ENCODE measurements at places on chromosomes 7 and 10. TPM values are rescaled to one million over a fixed set of nuclear protein-coding genes. Genes with fewer than 3 reads are reported as not detected.

DNA sequence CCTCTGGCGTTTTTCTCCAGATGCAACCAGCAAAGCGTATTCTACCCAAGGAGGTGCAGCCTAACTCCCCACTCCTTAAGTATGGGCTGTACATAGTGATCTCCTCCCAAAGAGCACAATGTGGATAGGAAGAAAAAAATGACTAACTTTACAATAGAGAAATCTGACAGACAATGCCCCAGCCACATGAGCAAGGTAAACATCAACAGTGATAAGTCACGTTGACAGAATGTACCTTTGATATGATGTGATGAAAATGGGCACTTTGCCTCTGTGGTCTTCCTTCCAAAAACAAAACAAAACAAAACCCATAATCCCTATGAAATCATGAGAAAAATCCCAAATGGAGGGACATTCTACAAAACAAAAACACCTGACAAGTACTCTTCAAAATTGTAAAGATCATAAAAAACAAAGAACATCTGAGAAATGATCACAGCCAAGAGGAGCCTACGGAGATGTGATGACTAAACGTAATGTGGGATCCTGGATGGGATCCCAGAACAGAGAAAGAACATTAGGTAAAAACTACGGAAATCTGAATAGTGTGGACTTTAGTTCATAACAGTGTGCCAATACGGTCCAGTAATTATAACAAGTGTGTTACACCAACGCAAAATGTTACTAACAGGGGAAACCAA, 50.6 kb downstream of the ABLIM1 start:
- DNase-seq = no peak

Gene MAD1L1
- 32.2 TPM for total RNA-seq

GRCh38 chr7:14420768-14421167, 431.3 kb upstream of the ETV1 start:
- DNase-seq = no peak

DNA sequence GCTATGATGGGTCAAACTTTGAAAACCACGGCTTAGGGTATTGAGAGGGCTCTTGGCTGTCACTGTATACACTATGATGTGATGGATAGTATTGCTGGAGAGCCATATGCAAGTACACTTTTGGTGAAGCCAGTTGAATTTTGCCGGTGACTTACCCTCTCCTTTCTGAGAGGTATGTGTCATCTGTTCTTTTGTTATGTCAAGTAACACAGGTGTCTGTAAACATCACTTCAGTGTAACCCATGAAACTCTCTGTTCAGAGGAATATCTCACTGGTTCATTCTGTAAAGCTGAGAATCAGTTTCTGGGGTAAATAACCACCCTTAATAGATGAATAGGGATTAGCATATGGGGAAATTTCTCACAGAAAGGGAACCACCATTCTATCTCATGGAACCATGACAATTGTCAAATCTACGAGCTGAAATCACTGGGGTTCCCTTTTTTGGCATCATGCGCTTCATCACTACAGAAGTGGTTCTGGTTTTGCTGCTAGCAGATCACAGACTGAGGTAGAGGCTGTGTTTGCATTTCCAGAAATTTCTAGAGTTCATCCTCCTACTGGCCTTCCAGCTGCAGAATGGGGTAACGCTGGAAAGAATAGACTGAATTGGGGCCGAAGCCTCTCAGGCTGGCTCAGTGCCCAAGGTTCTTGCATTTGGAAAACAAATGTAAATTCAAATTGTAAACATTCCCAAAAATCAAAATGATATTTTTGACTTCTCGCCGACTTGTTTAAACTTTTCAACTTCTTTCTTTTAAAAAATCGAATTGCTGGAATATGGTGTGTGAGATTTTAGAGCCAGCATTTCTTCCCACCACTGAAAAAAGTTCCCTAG, 83.3 kb upstream of the CREB5 start:
- no peak for DNase-seq

Gene SPDYE16
- not detected for total RNA-seq

- no peak for DNase-seq
Observed at GRCh38 chr10:46057038-46057437, 11.0 kb upstream of the MSMB start.

Gene ANKRD61
- total RNA-seq = 0.45 TPM

Gene SHTN1
- total RNA-seq = 21.1 TPM

Gene ATP6V0E2
- total RNA-seq = 18.5 TPM

Gene SPDYE8
- total RNA-seq = not detected

Gene UPK3BL2
- 9.9 TPM for total RNA-seq

DNA sequence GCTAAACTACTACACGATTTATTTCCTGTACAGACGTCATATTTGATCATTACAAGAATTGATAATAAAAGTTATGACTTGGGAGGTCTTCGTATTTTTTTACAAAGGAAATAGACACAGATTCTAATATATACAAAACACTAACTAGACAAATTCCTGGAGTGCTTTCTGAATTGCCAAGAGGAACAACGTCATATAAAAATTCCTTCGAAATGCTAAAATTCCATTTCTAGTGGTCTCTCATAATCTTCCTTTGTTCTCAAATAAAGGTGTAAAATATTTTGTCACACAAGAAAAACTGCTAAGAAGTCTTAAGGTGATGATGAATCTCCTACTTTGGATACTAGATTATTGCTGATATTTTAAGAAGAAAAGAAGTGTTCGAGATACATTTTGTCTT, 85.4 kb downstream of the CDK6 start:
- no peak for DNase-seq

DNA sequence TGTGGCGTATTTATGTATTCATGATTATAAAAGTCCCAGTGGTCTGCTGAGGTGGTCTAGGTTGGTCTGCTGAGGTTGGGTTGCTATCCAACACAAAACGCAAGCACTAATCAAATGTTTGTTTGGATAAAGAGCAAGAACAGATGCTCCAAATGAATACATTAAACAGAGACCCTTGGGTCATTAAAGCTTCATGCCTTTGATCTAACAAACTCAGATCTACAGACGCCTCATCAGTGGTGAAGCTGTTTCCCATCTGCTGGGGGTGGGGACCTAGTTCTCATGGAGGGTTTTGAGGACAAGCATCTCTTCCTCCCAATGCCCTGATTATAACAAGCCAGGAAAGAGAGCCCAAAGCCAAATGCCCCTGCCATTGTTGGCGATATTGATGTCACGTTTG, 786.7 kb downstream of the NRG3 start:
- DNase-seq = no peak

- no peak for DNase-seq
Observed at GRCh38 chr10:35451151-35452016, 115.1 kb downstream of the CCNY start.

DNA sequence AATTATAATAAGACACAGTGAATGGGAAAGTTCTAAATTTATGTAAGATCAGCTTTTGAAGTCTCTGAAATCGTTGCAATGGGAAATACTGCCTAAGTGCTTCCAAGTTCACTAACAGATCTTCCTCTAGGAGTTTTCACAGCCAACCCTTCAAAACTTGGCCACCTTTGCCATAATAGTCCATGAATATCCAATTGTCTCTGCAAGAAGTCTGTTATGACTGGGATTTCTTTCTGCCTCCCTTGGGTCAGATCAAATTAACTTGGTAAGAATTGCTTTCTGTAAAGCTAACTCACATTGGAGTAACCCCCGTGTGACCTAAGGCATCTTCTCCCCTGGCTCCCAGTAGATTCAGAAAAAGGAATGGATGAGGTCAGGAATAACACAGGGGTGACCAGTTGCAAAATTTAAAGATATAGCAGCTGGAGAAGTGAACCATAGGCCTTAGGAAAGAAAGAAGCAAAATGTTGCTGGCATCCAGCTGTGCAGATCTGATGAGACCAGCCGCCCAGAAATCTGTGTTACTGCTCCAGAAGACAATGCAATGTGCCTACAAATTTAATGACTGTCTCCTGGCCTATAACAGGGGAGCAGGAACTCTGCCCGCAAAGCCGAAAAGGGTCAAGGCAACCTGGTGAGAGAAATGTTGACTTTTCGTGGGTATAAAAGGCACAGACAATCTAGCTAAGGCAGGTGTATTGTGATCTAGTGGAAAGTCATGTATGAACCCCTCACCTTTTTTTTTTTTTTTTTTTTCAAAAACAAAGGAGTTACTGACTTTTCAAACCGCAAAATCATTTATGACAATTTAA, 7.5 kb upstream of the OPTN start:
- DNase-seq = no peak

GRCh38 chr7:15764851-15765382, 78.4 kb upstream of the MEOX2 start:
- DNase-seq = no peak

GRCh38 chr10:33094263-33095051, 136.4 kb upstream of the ITGB1 start:
- DNase-seq = no peak

- DNase-seq = peak; percentile 79
Observed at GRCh38 chr7:102061981-102062390, 224.7 kb upstream of the SH2B2 start.

DNA sequence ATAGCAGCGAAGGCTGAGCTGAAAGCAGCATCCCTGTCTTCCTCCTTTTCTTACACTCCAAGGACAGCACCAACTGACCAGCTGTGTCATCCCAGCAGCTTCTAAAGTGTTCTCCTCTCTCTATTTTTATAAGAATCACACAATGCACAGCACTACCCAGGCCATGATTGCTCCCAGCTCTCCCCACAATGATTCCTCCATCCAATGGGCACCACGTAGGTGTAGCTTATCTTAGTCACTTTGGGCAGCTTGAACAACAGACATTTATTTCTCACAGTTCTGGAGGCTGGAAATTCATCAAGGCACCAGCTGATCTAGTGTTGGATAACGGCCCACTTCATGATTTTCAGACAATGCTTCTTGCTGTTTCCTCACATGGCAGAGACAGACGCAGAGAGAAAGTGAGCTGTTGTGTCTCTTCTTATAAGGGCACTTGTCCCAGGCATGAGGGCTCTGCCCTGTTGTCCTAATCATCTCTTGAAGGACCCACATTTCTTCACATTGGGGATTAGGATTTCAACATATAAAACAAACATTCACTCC, 92.0 kb upstream of the CDC14C start:
- no peak for DNase-seq

GRCh38 chr10:100866010-100866409, 46.8 kb upstream of the SLF2 start:
- DNase-seq = no peak

Gene MEIG1
- not detected for total RNA-seq

GRCh38 chr10:27748601-27749000, 3.0 kb upstream of the MKX start:
- DNase-seq = no peak

GRCh38 chr7:91446819-91447218, 182.6 kb downstream of the FZD1 start:
- DNase-seq = no peak

- DNase-seq = no peak
Observed at GRCh38 chr10:106487726-106488125, 676.8 kb downstream of the SORCS1 start.

GRCh38 chr7:152752200-152752912, 7.2 kb upstream of the ACTR3B start:
- DNase-seq = no peak

DNA sequence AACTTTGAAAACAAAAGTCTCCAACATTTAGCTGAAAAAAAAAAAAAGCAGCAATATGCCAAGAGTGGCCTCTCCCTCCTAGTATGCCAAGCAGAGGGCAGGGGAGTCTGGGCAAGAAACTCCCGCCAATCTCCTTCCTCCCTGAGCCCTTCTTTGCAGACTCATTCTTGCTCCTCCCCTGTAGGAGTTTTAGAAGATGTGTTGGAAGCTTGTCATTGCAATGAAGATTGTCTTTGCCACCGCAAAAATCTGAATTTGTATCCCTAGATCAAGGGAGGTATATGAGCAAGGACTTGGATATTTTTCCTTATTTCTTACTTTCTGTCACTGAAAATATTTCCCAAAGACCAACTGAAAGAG, 2.6 kb upstream of the TNS3 start:
- DNase-seq = no peak

DNA sequence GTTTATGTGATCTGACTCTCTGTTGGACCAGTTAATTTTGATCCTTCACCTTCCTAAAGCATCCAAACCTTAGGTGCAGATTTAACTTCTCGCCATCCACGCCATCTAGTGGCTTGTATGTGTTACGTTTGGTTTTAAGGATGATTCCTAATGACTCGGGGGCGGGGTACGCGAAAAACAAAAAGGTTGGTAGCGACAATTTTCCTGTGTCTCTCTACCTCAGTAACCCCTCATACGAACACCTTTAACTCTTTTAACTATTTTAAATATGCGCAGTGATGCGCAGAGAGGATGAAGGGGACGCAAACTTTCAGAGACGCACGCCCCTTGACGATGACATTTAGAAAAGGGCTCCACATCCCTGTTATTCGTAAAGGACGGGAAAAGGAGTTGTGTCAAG, 714 bp upstream of the KCND2 start:
- no peak for DNase-seq

DNA sequence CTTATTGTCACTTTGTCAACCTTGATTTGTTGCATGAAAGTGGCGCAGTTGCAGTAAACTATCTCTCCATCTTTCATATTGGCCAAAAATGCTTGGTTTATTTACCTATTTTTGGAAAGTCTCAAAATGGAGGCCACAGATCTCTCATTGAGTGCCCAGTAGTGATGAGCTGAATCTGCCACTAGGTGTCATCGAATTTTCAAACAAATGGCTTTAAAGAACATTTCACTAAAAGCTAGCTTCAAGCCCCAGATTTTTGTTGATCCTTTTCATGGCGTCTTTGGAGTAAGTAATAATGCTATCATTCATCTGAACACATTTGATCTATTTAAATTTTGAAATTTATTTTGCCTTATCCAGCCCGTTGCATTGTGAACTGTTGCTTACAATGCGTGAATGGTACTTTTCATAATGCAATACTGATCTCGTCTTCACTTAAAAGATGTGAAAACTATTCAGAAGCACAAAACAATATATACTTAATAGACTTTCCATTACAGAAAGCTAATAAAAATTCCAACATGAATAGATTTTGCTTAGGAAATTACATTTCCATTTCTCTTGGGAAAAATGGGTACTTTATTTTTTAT, 236.2 kb downstream of the DNAJB9 start:
- no peak for DNase-seq

GRCh38 chr7:26278770-26279169, 12.9 kb upstream of the SNX10 start:
- DNase-seq = no peak

Gene FASTK
- total RNA-seq = 59.3 TPM

DNA sequence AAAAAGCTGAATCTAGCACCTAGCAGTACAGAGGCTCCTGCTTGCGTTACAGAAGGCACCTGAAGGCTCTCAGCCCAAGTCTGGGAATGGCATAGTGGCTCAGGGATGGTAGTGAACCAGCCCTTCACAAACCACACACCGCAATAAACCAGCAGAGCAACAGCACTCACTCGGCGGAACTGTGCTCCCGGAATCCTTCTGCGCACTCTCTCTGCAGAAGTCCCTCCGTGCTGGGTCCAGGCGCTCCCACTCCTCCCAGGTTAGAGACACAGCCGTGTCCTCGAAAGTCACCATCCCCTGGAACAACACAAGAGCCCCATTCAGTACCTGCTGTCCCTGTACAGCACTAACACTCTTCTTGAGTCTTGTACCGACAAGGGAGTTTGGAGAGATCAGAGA, 1.5 kb downstream of the ZNF394 start:
- DNase-seq = no peak

Gene PTPRE
- 49.7 TPM for total RNA-seq

GRCh38 chr10:70538195-70538520, 59.6 kb downstream of the PALD1 start:
- DNase-seq = no peak

Gene IFIT3
- total RNA-seq = 24.2 TPM
